ENCODE measurements at places on chromosomes 11 and 22. TPM values are rescaled to one million over a fixed set of nuclear protein-coding genes. Genes with fewer than 3 reads are reported as not detected.

GRCh38 chr22:47166446-47167016 lies 404.1 kb downstream of the TBC1D22A start:
- DNase-seq: no peak

Gene DBX1
- not detected for total RNA-seq

Gene SPDYC
- total RNA-seq: not detected

- DNase-seq: peak; percentile 79
These were observed 2.1 kb downstream of the METTL15 start for GRCh38 chr11:28110108-28110820.

GRCh38 chr11:86415026-86415425 lies 40.3 kb downstream of the CCDC81 start:
- DNase-seq: no peak

Measured in dermis microvascular lymphatic vessel endothelial cell (primary cell).